Choroid plexus epithelial cell (primary cell): ENCODE measurements at places on chromosomes 3 and 15.

DNA sequence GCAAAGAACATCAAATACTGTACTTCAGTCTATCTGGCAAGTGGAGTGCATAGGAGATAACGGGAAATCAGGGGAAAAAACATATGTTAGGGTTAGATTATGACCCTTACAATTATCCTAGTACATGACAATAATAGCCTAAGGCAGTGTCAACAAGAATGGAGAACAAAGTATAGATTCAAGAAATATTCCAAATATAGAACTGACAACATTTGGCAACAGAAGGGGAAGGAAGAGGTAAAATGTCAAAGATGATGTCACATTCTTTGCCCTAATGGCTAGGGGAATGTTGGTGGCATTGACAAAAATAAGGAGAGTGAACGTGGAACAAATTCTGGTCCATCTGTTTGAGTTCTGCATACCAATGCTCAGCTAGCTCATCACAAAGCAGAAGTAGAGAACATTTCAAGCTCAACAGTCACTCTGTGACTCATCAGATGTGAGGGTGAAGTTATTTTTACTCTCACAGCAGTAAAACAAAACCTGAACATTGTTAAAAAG, 15.5 kb upstream of the ATP8B4 start:
- DNase-seq: peak; percentile 95

DNA sequence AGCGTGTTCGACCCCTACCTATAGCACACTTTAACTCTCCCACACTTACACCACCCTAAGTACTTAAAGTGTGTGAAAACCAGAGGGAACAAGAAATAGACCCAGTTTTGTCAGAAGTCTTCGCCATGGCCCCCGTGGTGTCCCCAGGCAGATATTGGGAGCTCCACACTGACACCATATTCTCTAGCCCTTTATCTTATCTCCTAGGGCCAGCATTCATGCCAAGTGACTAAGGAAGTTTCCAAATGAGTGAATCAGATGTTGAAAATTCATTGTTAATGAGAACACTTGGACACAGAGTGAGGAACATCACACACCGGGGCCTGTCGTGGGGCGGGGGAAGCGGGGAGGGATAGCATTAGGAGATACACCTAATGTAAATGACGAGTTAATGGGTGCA, 31.8 kb downstream of the P3H2 start:
- peak; percentile 36 for DNase-seq

GRCh38 chr15:51864408-51865056, 35.1 kb downstream of the TMOD3 start:
- DNase-seq: no peak

DNA sequence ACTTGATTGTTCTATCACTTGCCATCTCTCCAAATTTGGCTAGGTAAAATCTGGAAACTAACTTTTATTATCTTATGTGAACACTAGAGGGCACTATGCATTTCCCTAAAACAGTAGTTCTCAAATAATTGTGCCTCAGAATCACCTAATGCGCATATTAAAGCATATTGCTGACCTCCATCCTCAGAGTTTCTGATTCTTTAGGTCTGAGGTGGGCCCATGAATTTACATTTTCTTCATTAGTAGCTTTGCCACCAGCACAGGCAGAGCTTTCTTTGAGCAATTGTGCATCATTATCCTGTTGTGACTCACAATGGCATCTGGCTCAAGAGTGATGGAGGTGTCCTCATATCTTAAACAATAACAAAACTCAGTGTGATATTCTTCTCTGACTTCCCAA, 17.5 kb upstream of the BCHE start:
- peak; percentile 23 for DNase-seq

DNA sequence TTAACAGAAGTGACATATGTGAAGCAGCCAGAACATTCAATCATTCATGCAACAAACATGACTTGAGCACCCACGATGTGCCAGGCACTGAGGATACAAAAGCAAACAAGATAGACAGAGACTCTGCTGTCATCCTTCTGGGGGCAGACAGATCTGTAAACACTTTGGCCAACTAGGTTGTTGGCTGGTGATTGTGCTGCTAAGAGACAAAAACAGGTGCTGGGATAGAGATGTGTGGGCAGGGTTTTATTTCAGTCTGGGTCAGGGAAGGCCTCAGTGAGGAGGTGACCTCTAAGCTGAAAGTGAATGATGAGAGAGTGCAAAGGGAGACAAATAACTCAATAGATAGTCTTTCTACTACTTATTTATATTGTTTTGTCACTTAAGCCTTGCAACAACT, 147.0 kb upstream of the VEPH1 start:
- no peak for DNase-seq

GRCh38 chr15:62742409-62743171, 300.0 kb upstream of the TPM1 start:
- peak; percentile 86 for DNase-seq

DNA sequence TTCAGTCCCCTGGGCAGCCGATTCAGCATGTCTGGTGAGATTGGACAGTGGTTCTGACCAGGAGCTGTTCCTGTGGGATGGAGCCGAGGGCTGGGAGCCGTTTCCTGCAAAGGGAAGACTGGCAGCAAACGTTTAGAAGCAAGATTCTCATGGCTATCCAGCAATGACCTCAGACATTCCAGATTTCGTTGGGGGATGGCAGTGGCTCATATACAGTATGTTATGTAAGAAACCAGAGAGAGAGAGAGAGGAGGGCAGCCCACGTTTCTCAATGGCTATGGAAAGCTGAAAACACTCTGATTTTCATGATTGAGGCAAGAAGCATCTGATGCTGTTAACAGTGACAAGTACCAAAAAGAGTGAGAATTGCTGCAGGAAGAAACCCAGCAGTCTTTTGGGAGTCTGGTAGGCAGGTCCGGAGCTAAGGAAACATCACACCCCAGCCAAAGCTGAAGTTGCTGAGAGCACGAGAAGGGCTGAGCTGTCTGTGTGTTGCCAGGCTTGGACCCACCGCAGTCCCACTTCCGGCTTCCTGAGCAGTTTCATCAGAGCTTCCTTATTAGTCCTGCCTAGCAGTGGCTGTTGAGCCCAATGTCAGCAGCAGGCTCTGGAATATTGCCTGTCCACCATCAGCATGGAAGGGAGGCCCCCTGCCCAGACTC, 25.6 kb upstream of the VPS8 start:
- DNase-seq: peak; percentile 84

DNA sequence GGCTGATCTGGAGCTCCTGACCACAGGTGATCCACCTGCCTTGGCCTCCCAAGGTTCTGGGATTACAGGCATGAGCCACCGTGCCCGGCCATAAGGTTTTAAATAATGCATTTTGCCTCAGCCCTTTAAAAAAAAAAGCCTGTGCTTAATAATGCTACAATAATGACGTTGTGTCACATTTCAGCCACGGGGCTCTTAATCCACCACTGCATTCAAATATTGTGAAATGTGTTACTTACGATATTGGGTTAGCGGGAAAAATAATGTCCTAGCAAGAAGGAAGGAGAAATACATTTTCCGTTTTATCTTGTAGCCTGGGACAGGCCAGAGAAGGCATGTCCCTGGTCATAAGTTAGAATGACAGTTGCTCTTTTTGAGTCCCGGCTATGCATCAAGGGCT, 17.6 kb downstream of the PAQR5 start:
- DNase-seq: no peak

GRCh38 chr15:29942143-29942542, 119.9 kb upstream of the TJP1 start:
- peak; percentile 75 for DNase-seq

- DNase-seq: no peak
Observed at GRCh38 chr3:142615171-142615570, 19.0 kb downstream of the PLS1 start.

GRCh38 chr3:43155464-43156121, 49.7 kb upstream of the POMGNT2 start:
- DNase-seq: peak; percentile 90

DNA sequence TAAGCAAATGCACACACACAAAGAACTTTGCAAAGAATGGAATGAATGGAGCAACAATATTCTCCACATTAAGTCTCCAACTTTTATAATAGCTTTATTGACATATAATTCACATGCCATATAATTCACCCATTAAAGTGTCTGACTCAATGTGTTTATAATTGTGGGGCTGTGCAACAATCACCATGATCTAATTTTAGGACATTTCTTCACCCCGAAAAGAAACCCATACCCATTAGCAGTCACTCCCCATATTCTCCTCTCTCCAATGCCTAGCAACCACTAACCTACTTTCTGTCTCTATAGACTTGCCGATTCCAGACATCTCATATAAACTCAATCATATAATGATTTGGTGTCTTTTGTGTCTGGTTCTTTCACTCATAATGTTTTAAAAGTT, 22.6 kb downstream of the VGLL4 start:
- DNase-seq: no peak

GRCh38 chr3:125140011-125140817, 72.3 kb downstream of the SLC12A8 start:
- DNase-seq: peak; percentile 45

DNA sequence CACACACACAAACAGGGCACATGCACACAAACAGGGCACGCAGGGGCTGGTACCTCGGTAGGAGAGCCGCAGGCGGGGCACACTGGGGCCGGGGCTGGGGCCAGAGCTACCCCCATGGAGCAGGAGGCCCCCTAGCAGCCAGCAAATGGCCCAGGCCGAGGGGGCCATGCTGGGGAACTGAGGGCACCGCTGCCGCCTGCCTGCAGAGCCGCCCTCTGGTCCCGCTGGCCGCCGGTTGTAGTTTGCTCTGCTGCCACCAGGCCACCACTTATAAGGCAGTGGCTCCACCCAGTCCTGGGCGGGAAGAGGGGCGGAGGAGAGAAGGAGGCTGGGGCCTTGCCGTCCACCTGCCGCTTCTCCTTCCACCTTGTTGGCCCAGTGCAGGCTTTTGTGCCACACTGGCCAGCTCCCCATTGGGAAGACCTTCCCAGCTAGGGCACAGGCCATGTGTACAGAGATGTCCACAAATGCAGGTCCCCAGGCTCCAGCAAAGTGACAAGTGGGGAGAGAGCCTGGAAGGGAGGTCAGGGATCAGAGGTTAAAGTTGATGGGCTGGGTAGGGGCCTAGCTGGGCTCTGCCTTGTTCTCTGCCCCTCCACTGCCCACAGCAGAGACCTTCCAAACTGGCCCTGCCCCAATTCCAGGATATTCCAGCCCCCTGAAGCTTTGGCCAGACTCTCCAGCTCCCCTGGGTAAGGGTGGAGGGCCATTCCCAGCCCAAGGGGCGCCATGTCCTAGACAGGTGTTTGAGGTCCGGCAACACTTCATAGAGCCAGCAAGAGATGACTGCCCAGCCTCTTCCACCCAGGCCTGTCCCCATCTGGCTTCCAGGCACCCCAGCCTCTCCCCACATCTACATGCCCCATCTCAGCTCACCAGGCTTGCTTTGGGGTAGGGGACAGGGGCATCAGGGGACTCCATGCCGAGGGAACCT, at the start of gene SEMA3G:
Gene SEMA3G (minus strand): TSS at position 244 of the 934 bp plus-strand sequence. CDS start 76 bp downstream, at position 168.
- peak; percentile 65 for DNase-seq

DNA sequence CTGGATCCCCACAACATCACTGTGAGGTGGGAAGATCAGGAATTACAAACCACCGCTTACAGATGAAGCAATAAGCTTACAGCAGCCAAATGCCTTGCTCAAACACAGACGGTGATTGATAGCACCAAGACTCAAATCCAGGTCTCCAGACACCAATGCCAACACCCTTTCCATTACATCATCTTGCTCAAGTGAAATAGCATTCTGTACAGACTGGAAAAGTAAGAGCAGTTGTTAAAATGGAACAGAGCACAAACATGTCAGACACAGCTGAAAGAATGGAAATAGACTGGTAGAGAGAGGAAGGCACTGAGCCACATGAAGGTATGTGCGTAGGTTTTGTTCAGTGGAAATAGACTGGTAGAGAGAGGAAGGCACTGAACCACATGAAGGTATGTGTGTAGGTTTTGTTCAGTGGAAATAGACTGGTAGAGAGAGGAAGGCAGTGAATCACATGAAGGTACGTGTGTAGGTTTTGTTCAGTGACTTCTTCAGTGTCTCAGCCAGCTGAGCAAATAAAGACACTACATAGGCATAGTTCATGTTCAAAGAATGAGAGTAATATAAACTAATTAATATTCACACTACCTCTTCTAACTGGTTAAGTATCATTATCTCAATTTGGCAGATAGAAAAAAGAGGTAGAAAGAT, 15.6 kb downstream of the CLDN1 start:
- peak; percentile 65 for DNase-seq

- no peak for DNase-seq
Observed at GRCh38 chr3:31248563-31248992, 284.1 kb upstream of the STT3B start.

DNA sequence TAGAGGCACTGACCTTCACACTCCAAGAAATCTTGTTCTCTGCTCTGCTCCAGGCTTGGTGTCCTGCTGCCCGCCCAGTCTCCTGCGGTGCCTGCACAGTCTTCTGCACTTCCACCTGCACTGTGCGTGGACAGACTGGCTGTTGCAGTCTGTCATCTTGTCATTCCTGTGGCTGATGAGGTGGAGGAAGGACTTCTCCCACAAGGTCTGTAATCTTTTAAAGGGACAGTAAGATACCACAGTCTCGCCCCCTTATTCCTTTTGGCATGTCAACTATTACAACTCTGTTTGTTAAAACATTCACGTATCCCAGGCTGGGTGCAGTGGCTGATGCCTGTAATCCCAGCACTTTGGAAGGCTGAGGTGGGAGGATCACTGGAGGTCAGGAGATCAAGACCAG, 54.1 kb upstream of the IGF2BP2 start:
- DNase-seq: no peak

DNA sequence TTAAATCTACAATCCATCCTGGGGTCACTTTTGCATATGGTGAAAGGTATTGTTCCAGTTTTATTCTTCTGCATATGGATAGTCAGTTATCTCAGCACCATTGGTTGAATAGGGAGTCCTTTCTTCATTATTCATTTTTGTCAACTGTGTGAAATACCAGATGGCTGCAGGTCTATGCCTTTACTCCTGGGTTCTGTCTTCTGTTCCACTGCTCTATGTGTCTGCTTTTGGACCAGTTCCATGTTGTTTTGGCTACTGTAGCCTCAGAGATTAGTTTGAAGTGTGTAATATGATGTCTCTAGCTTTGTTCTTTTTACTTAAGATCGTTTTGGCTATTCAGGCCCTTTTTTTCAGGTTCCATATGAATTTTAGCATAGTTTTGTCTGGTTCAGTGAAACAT, 795.8 kb downstream of the OTOL1 start:
- DNase-seq: peak; percentile 3

DNA sequence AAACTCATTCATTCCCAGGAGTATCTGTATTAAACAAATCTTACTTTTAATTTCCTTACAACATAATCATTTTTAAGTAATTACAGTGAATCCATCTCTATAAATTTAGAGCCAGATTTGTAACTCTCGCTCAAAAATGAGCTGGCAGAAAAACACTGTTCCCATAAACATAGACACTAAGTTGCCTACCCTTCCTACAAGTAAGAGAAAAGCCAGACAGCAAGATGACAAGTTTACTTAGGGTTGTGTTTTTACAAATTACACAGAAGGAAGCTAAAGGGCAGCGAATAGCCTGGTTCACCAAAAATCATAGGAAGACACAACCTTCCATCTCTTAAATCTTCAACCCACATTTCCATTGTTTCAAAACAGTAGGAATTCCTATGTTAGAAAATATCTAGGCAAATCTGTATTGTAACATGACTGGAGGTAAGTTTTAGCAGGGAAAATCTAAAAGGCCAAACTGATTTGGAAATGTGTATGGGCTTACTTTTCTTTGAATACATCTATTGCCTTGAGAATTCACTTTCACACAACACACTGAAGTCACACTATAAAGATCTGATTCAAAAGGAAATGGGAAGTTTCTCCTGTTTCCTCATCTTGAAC, 21.7 kb downstream of the HERC1 start:
- DNase-seq: no peak

GRCh38 chr3:147256739-147257138, 149.6 kb downstream of the ZIC4 start:
- DNase-seq: no peak
